Heart right ventricle (tissue), 16 donors: ENCODE measurements at places on chromosomes 13 and 19. TPM values are rescaled to one million over a fixed set of nuclear protein-coding genes. Genes with fewer than 3 reads are reported as not detected.
A peak's percentile ranks its signal among the peaks of the same experiment; 100 is the strongest.

DNA sequence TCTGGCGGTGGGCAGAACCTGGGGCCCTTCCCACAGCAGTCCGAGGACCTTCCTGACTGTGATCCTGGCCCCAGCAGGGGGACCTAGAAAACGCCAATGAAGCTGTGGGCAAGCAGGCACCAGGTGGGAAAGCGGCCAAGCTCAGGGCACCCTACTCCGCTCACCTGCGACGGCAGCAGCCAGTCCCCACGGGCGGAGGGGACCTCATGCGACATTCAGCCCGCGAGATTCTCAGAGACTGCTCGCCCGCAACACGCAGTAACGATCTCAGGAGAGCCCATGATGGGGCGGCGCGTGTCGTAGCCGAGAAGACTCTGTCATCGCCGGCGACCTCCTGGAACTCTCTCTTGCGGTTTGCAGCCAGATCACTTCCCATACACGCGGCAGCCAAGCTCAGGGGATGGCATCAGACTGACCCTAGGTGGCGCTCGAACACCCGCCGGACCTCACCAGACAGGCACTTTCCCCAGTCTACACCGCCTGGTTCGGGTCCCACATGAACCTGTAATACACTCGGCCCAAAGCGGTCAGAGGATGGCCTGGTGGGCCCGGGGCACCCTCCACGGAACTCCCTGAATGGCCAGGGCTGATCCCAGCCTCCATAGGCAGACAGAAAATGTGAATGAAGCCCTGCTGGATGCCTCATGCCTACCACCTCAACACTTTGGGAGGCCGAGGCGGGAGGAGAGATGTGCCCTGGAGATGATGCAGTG lies 26.5 kb downstream of the MAN2B1 start:
- H3K36me3 ChIP-seq: no peaks in the 10 kb centered on the region
- H3K27ac ChIP-seq: no peak overlapping the region
- DNase-seq: peak; percentile 81
- no peaks in the 10 kb centered on the region for H3K27me3 ChIP-seq

DNA sequence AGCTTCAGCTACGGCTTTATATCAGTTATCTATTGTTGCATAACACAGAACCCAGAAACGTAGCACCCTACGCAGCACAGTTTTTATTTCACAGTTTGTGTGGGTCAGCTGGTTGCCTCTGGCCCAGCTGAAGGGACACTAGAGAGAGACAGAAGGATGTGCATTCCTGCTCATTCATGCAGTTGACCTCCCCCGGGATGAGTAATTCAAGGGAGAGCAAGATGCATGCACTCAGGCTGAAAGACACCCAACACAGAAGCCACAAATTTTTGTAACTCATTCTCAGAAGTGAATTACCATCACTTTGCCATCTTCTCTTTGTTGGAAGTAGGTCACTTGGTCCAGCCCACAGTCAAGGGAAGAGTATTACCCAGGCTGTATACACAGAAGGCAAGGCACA lies 89.5 kb downstream of the EFNB2 start:
- no peaks in the 10 kb centered on the region for H3K27me3 ChIP-seq
- H3K27ac ChIP-seq: no peak overlapping the region
- no peaks in the 10 kb centered on the region for H3K4me1 ChIP-seq
- H3K4me3 ChIP-seq: no peak overlapping the region

GRCh38 chr19:2337329-2337707 lies 8.8 kb downstream of the SPPL2B start:
- no peak overlapping the region for H3K4me3 ChIP-seq
- no peak for DNase-seq
- H3K36me3 ChIP-seq: no peaks in the 10 kb centered on the region
- no peaks in the 10 kb centered on the region for H3K27me3 ChIP-seq
- H3K4me1 ChIP-seq: peaks cover 9% of the 10 kb centered on the region

The EIF3K gene
- 658 TPM for total RNA-seq

The ATP1A3 gene
- 354 TPM for total RNA-seq

GRCh38 chr13:114309086-114309485 lies 5.2 kb upstream of the CHAMP1 start:
- no peak overlapping the region for H3K4me3 ChIP-seq
- no peaks in the 10 kb centered on the region for H3K4me1 ChIP-seq
- no peak overlapping the region for H3K27ac ChIP-seq

DNA sequence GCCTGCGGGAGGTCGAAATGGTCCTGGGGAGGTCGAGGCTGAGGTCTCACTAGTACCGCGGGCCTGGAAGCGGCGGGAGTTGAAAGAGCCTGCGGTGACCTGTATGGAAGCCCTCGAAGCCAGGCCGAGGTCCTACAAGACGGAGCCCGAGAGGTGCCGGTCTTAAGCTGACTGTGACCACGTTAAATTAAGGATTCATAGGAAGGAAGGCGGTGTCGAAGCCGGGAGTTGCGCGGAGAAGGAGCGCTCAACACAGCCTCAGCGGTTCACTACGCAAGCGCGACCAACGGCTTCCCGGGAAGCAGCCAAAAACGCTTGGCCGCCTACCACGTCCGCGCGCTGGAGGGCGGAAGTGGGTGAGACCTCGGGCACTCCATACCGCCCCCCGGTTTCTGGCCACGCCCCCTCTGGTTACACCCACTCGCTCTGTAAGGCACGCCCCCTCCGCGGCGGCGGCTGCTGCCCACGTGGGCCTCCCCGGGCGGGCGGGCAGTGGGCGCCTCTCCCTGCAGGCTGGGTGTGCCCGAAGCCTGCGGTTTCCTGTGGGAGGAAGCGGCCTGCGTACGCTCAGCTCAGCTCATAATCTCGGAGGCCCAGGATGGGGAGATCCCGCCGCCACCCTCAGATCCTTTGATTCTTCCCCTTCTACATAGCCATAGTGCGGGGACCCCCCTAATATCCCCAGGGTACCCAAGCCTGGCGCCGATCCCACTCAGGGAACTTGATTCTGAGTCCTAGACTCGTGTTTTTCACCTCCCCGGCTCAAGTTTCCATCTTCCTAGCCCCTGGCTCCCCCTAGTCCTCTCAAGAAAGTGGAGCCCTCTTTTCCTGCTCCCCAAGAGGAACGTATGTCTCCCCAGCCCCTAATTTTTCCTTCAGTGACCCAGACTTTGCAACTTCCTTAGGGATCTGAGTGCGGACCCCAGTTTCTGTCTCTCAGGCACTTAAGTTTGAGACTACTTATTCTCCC lies 3.4 kb upstream of the EMP3 start:
- no peaks in the 10 kb centered on the region for H3K27me3 ChIP-seq
- H3K36me3 ChIP-seq: no peaks in the 10 kb centered on the region
- peaks cover 33% of the 10 kb centered on the region for H3K4me1 ChIP-seq
- peak; percentile 98 for DNase-seq

- H3K27ac ChIP-seq: peak overlapping the region; percentile 88
- peak overlapping the region; percentile 60 for H3K4me3 ChIP-seq
- H3K36me3 ChIP-seq: no peaks in the 10 kb centered on the region
- DNase-seq: peak; percentile 24
- peaks cover 31% of the 10 kb centered on the region for H3K4me1 ChIP-seq
Measured at GRCh38 chr19:35140207-35140961, 1.8 kb downstream of the FXYD1 start.

GRCh38 chr13:79403113-79403512 lies 2.9 kb downstream of the RBM26 start:
- no peak for DNase-seq
- H3K4me1 ChIP-seq: peaks cover 63% of the 10 kb centered on the region
- H3K27me3 ChIP-seq: no peaks in the 10 kb centered on the region
- H3K36me3 ChIP-seq: no peaks in the 10 kb centered on the region
- H3K27ac ChIP-seq: no peak overlapping the region
- H3K4me3 ChIP-seq: peak overlapping the region; percentile 88

DNA sequence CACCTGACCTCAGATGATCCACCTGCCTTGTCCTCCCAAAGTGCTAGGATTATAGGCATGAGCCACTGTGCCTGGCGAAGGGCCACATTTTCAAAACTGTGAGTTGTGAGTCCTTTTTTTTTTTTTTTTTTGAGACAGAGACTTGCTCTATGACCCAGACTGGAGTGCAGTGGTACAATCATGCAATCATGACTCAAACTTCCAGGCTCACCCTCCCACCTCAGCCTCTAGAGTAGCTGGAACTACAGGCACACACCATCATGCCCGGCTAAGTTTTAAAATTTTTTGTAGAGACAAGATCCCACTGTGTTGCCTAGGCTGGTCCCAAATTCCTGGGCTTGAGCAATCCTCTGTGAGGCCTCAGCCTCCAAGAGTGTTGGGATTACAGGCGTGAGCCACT lies 3.8 kb upstream of the MYPOP start:
- H3K36me3 ChIP-seq: no peaks in the 10 kb centered on the region
- no peaks in the 10 kb centered on the region for H3K27me3 ChIP-seq
- peaks cover 8% of the 10 kb centered on the region for H3K4me1 ChIP-seq
- no peak for DNase-seq

The ZNF563 gene
- 5.1 TPM for total RNA-seq

DNA sequence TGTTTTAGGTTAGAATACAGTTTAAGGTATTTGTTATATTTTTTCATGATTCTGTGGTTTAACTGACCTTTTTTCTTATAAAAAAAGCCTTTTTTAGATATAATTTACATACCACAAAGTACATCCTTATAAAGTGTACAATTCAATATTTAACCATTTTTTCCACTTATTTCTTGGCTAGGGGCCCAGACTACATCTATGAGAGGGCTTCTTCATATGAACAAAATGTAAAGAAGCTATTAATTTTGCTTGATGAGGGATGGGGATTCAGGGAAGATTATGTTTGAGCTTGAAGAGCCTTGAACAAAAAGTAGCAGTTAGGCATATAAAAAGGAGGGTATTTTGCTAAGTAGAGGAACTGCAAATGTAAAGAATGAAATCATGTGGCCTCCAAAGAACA lies 2.2 kb downstream of the CCDC122 start:
- no peak overlapping the region for H3K27ac ChIP-seq
- DNase-seq: no peak
- H3K4me3 ChIP-seq: no peak overlapping the region
- no peaks in the 10 kb centered on the region for H3K36me3 ChIP-seq
- H3K27me3 ChIP-seq: no peaks in the 10 kb centered on the region

- H3K36me3 ChIP-seq: no peaks in the 10 kb centered on the region
- H3K4me1 ChIP-seq: no peaks in the 10 kb centered on the region
- no peak for DNase-seq
- H3K27ac ChIP-seq: no peak overlapping the region
- no peak overlapping the region for H3K4me3 ChIP-seq
Measured at GRCh38 chr19:40889366-40889765, 7.3 kb upstream of the CYP2A7 start.

The MYPOP gene
- total RNA-seq: 9.9 TPM

The TMEM221 gene
- 0.20 TPM for total RNA-seq

GRCh38 chr13:27549406-27549981 lies 70.8 kb downstream of the LNX2 start:
- no peaks in the 10 kb centered on the region for H3K36me3 ChIP-seq
- H3K27ac ChIP-seq: no peak overlapping the region
- H3K27me3 ChIP-seq: no peaks in the 10 kb centered on the region
- no peaks in the 10 kb centered on the region for H3K4me1 ChIP-seq

DNA sequence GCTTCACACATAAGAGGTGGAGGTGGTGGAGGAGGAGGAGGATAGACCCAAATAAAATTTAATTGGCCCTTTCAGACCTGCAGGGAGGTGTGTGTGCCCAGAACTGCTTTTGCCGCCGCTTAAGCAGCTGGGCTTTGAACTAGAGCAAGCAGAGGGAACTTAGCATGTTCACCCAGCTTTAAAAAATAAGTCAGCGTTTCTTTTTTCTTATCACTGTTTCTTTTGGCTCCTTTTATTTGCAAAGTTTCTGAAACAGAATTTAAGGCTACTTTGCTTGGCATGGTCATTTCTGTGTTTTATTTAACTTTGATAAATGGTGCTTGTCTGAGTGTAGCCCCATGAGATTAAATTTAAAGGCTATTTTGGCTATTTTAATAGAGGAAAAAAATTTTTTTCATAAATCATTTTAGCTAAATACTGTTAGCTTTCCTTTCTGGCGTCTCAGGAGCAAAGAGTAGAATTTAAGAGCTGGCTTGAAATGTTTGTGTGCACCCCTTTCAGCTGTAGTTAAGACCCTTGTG lies 43.3 kb upstream of the RNF113B start:
- peaks cover 23% of the 10 kb centered on the region for H3K4me1 ChIP-seq
- no peak overlapping the region for H3K4me3 ChIP-seq
- DNase-seq: no peak
- no peaks in the 10 kb centered on the region for H3K27me3 ChIP-seq
- H3K36me3 ChIP-seq: no peaks in the 10 kb centered on the region
- peak overlapping the region; percentile 10 for H3K27ac ChIP-seq

The SKA3 gene
- 0.23 TPM for total RNA-seq

- H3K27me3 ChIP-seq: peaks cover 25% of the 10 kb centered on the region
- H3K4me1 ChIP-seq: no peaks in the 10 kb centered on the region
- H3K4me3 ChIP-seq: no peak overlapping the region
- no peaks in the 10 kb centered on the region for H3K36me3 ChIP-seq
- no peak overlapping the region for H3K27ac ChIP-seq
Measured at GRCh38 chr13:46389457-46390451, 2.7 kb upstream of the RUBCNL start.

DNA sequence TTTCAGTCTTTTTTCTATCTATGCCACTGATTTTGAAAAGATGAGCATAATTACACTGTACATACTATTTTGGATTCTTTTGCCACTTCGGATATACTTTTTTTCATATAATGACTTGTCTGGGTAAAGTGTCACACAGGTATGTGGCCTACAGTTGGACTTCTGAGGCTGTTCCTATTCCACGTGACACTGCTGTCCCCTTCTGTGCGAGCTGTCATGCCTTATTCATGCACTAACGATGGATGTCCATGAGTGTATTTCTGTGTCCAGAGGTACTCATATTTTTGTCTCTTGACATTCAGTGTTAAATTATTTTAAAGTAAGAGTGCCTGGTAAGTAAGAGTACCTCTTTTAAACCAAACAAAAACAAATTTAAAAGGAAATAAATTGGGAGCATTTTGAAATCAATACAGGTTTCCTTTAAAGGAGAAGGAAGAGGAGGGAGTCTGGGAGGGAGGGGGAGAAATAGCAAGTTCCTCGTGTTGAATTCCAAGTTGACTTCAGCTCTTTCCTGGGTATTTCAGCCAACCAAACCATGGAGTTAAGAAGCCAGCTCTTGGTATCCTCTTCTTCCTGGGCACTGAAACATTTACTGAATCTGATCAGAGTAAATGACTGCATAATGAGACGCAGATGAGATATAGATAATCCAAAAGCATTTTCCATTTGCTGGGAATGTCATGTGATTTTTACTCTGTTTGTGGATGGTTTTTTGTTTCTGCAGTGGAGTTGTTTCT lies 61.3 kb downstream of the TNFRSF19 start:
- no peak for DNase-seq
- H3K27me3 ChIP-seq: no peaks in the 10 kb centered on the region
- H3K27ac ChIP-seq: no peak overlapping the region
- no peak overlapping the region for H3K4me3 ChIP-seq
- H3K4me1 ChIP-seq: peaks cover 66% of the 10 kb centered on the region
